ENCODE measurements at places on chromosomes 16 and 17. TPM values are rescaled to one million over a fixed set of nuclear protein-coding genes. Genes with fewer than 3 reads are reported as not detected.
A peak's percentile ranks its signal among the peaks of the same experiment; 100 is the strongest.

GRCh38 chr17:2362416-2362815 lies 25.1 kb downstream of the SGSM2 start:
- DNase-seq: no peak

- DNase-seq: no peak
Measured at GRCh38 chr17:30782206-30782605, 42.3 kb downstream of the CRLF3 start.

DNA sequence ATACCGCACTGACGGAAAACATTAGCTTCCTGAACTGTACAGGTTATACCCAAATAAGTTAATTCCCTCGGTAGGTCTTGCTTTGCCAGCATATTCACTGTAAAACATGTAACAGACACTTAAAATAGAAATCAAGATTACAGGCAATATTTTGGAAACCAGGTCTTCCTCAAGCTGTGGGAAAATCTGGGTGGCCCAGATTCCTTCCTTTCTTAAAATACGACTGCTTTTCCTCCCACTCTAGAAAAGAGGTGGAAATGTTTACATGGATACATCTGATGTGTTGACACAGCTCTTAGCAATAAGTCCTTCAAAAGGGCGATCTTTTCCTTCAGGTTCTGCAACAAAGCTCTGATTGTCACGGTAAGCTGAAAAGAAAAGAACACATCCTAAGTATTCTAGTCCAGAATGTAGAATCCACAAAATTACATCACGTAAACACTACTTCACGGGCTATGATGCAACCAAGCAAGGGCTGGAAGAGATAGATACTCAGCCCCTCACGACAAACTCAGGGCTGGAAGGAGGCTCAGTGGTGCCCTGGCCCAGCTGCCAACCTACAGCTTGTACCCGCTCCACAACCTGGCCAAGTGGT lies 18.4 kb downstream of the STX8 start:
- peak; percentile 64 for DNase-seq

DNA sequence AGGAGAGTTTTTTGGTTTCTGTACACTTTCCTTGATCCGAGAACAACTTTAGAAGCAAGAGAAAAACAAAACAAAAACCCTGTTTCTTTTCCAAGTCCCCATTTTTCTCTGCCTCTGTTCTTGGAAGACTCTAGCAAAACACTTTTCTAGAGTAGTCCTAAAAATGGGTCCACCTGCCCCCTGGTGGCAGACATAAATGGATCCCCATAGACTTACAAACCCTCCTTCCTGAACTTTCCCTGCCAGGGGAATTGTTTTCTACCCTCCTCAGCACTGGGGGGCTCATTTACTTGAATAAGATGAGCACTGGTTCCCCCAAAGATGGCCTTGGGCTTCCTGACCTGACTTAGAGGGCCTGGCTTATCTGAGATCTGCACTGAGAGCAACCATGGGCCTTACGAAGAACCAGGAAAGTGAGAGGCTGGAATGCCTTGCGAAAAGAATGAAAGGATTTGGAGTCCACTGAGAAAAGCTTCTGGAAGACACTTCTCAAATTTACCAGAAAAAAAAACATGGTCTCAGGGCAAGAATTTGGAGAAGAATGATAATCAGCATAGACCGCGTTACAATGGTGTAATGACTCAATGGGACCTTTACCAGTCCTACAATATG lies 48.0 kb upstream of the CDYL2 start:
- DNase-seq: peak; percentile 56

The PMFBP1 gene
- total RNA-seq: under 0.01 TPM

DNA sequence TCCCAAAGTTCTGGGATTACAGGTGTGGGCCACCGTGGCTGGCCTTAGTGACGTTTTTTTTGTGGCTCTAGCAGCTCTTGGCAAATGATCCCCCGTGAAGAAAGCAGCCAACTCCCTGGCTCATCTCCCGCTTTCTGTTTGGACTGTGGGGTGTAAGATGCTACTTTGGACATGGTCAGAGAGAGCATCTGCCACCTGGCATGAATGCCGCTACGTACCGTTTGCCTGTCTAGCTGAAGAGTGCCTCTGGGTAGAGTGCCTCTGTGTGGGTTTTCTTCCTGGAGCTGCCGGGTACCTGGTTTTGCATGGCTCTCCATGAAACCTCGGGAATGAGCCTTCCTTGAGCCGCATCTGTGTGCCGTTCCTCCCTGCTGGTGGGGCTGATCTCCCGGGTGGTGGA lies 34.3 kb downstream of the NDEL1 start:
- no peak for DNase-seq

The GDE1 gene
- 71.8 TPM for total RNA-seq

GRCh38 chr17:55699181-55699860 lies 23.3 kb downstream of the TMEM100 start:
- no peak for DNase-seq

Data from fibroblast of villous mesenchyme (primary cell).